Bronchial epithelial cell (primary cell): ENCODE measurements at places on chromosomes 12 and 14. TPM values are rescaled to one million over a fixed set of nuclear protein-coding genes. Genes with fewer than 3 reads are reported as not detected.

DNA sequence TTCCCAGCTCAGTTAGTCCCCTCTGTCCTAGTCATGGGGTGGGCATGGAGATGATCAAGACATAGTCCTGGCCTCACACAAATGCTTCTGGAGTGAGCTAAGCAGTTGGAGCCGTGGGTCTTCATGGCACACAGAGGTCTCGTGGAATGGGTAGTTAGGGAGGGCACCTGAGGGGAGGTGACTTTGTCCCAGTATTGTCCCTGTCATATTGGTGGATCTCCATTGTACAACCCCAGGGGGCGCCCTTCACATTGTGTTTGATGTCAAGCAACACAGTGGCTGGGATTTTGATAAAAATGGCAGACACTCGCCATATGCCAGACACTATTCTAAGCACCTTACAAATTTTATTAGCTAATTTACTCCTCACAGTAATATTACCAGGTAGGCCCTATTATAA is 175.4 kb upstream of the LHX5 start:
- DNase-seq: no peak

The HSP90B1 gene
- 649 and 677 TPM in 2 replicates for total RNA-seq

The GSC gene
- not detected in 2 replicates for total RNA-seq

The FAM186B gene
- 0.13 and 0.26 TPM in 2 replicates for total RNA-seq

GRCh38 chr14:26996246-26996645 is 398.4 kb upstream of the NOVA1 start:
- DNase-seq: no peak

DNA sequence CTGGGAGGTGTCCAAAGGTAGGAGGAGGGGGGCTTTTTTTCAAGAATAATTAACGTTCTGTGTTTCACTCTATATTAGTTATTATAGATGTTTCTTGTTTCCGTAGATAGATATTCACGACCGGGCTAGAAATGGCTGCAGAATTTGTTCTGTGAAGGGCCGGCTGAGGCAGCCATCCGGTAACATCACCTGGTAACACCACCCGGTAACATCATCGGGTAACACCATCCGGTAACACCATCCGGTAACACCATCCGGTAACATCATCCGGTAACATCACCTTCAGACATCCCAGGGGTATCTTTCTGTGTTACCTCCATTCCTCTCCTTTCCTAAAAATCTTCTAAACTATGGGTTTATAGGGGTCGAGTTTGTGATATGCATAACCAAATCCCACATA is 1336.7 kb upstream of the TMEM132C start:
- DNase-seq: no peak

- no peak for DNase-seq
These were observed 31.1 kb upstream of the TMX1 start for GRCh38 chr14:51208982-51209381.

- DNase-seq: peak; percentile 58
These were observed 152.9 kb downstream of the SLC41A2 start for GRCh38 chr12:104805186-104805585.

DNA sequence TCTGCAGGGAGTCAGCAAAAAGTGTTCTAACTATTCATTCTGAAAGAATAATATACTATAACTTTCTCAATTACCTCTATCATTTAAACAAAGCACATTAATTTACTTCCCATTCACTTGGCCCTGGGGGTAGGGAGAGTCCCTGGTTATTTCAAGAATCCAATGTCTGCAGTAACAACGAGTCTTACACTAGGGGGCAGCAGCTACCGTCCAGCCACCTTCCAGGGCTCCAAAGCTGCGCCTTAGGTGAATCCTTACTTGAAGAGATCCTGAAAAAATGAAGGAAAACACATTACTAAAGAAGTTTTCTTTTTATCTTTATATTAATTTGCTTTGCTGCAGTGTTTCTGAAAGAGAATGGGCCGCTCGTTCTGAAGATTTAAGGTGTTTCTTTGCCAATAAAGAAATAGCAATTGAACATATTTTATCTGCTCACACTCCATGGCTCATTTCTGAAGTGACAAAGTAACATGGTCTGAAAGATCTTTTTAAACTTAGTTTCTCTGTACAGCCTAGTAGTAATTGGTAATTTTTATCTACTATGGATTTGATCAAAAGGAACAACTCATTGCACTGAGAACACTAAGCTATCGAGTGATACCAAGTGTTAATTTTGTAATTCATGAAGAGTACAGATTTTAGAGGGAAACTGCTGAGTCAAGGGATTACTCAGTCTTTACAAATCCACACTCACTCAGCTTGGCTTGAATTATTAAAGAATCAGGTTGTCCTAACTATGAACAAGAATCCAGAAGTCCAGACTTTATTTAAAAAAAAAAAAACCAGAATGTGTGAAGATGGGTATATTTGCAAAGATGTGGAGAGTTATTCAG is 27.6 kb downstream of the BHLHE41 start:
- DNase-seq: peak; percentile 78
